Body of pancreas (tissue), 4 donors: ENCODE measurements at places on chromosomes 12 and 14.

DNA sequence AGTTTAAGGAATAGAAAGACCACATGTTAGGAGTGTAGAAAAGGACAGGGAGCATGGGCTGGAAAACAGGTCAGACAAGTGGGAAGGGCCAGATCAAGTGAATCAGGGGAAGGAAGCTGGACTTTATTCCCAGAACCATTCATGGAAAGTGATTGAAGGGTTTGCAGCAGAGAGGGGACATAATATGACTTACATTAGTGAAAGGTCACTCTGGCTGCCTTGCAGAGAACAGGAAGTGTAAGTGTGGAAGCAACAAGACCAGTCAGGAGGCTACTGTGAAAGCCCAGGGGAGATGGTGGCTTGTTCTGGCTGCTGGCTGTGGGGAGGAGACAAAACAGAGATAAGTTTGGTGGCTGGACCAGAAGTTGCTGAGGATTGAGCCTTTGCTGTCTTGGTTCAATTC is 69.1 kb downstream of the VCPKMT start:
- DNase-seq = no peak

- no peak for DNase-seq
Observed at GRCh38 chr14:43316427-43316826, 1190.7 kb downstream of the FSCB start.

DNA sequence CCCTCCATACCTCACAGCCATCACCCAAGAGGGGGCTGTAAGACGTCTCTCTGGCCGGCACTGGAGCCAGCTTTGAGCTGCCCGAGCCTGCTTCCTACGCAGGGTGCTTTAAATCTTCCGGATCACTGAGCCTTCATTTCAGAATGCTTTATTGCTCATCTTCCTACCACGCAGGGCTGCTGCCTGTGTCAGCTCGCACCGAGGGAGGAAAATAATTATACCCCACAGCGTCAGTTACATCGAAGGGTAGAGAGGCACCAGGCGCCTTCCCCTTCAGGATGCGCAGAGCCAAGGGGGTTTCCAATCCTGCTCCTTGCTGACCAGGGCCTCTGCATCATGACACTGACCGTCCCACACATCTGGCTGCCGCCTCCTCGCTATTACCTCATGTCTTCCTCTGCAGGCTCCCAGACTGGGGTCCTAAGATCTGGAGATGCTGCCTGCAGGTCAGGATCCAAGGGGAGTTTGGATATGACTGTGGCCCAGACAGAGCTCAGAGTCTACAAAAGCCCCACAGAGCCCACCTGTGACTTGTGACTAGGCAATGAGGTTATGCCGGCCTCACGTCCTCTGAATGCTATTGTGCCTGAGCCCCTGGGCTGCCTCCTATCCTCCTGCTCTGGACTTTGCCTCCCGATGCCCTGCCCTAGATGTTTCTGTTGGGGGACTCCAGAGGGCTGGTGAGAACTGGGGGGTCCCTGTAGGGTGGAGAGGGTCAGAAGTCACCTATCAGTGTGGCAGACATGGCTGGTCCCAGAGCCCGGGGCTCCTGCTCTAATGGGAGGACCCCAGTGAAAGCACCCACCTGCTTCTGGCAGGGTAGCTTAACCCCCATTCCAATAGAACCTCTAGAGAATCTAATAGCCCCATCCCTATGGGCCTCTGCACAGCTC is 220.3 kb upstream of the RTL1 start:
- no peak for DNase-seq

- DNase-seq = no peak
Observed at GRCh38 chr12:10466311-10466710, 13.1 kb upstream of the KLRC1 start.

GRCh38 chr12:109744026-109744425 is 30.4 kb downstream of the FAM222A start:
- no peak for DNase-seq

DNA sequence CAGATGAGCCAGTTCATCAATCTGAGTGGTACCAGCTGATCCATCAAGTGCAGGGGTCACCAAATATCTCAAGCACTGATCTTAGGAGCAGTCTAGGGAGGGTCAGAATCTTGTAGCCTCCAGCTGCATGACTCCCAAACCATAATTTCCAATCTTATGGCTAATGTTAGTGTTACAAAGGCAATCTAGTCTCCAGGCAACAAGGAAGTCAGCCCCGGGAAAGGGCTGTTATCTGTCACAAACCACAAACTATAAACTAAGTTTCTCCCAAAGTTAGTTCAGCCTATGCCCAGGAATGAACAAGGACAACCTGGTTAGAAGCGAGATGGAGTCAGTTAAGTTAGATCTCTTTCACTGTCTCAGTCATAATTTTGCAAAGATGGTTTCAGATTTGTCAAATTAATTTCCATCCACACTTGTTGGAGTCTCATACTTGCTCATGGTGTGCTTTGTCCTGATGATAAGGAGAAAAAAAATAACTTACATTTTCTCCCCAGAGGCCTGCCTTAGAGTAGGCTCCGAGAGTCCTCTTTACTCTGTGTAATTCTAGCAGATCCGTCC is 3.9 kb upstream of the ABHD4 start:
- no peak for DNase-seq

DNA sequence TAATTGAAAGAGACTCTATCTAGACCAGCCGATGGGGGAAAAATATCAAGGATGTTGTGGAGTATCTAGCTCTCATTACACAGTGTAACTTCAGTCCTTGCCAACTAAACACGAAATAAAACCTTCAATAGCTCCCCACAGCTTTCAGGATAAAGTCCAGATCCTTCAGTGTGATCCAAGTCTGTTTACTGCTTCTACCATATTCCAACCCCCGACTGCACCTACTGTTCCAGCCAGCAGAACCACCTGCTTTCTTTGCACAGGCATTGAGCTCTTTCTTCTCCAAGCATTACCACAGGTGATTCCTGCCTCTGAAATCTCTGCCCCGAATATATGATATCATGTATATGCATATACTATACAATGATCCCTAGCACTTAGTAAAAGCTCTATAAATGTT is 2.2 kb upstream of the LRRC23 start:
- DNase-seq = no peak

GRCh38 chr12:104752016-104752415 is 206.1 kb downstream of the SLC41A2 start:
- DNase-seq = no peak

DNA sequence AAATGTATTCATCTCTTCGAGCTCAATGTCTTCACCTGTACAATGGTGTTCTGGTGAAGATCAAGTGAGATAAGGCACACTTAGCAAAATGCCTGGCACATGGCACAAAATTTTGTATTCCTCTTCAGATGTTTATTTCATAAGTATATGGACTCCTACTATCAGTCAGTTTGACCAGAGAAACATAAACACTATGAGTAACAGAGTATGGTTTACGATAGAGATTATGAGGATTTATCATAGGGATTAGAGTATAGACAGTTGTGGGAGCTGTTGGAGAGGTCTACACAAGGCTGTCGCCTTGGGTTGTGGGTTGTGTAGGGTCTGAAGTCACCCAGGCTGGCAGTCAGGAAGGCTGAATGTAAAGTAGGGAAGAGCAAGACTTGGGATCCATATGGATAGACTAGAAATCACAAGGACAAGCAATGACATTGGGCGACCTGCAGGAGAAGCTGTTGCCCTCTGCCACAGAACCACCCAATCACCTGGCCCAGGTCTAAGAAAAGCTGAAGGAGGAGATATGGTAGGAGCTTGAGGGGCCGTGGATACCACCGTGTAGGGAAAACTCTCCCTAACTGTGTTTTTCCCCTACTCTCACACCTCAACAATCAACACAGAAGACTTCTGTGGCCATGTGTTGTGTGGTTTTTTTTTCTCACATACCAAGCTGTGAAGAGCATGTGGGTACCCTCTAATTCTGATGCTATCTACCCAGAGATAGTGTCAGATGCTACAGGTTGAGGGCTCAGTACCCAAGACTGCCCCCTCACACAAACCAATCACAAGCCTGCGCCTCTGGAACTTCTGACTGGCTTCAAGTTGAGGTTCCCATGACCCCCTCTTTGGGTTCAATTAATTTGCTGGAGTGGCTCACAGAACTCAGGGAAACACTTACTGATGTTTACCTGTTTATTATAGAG is 27.2 kb upstream of the RESF1 start:
- DNase-seq = no peak

DNA sequence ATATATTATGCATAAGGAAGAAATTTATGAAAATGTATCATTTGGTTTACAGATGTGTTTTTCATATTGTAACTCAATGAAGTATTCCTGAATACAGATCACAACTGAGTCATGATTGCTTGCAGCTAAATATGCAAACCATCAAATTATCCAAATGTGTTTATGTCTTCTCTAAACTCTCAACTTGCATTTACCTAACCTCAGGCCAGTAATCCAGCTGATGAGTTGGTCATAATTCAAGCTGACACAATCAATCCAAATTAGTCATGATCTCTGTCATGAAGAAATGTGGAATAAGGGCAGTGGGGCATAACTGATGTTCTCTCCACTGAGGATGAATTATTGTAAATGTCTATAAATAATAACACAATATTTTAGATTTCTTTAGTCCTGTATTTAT is 104.8 kb upstream of the CNTN1 start:
- no peak for DNase-seq

GRCh38 chr14:75697918-75698317 is 36.9 kb downstream of the TTLL5 start:
- no peak for DNase-seq

DNA sequence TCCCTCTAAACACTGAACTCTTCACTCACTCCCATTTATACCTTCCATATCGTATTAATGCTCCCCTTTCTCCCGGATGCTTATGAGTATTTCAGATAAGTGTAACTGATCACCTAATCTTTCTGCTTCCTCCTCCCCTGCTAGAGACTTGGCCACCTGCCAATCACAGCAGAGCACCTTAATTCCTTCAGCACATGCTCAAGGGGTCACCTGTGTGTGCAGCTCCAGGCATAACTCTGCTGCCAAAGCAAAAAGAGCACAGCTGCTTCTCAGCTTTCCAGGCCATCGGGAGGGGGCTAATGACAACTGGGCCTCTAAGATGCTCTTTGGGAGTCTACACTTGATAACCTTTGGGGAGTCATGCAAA is 106.9 kb upstream of the DYRK2 start:
- DNase-seq = no peak

GRCh38 chr12:120680165-120680738 is 6.7 kb upstream of the MLEC start:
- DNase-seq = no peak

GRCh38 chr12:41310367-41310766 is 122.2 kb downstream of the PDZRN4 start:
- DNase-seq = no peak

DNA sequence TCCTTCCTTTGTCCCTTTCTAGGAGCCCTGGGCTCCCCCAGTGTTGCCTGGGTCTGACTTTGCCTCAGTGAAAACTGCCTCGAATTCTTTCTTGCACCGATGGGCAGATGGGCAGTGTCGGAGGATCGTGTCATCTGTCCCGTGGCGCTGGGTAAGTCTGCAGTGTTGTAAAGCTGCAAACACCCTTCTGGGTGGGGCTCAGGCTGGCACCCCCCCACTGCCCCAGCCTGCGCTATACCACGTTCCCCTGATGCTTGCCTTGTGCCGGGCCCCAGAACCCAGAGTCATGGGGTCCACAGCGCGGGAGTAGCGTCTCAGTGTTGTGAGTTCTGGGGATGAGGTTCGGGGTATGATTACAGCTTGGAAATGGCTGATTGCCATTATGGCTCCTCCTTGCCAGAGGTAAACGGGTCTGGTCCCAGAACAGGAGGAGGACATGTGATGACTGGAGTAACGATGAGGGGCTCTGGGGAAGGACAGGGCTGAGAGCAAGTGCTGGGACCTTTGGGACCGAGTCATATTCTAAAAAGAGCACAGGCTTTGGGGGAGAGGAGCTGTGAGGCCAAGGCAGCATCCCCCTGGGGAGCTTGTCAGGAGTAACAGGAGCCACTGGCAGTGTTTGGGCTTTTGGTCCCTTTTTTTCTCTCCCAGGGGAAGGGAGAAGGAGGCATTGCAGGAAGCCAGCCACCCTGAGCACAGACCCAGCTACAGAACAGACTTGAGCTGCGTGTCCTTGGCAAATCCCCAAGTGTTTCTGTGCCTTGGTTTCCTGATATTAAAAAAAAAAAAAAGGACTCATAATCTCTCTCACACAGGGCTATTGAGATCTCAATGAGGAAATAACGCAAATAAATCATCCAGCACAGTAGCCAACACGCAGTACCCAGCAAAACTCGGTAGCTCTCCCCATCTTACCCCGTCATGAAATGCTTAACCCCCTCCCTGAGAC is 4.3 kb downstream of the RTL1 start:
- peak; percentile 45 for DNase-seq

GRCh38 chr14:30143627-30144026 is 216.0 kb upstream of the PRKD1 start:
- no peak for DNase-seq

DNA sequence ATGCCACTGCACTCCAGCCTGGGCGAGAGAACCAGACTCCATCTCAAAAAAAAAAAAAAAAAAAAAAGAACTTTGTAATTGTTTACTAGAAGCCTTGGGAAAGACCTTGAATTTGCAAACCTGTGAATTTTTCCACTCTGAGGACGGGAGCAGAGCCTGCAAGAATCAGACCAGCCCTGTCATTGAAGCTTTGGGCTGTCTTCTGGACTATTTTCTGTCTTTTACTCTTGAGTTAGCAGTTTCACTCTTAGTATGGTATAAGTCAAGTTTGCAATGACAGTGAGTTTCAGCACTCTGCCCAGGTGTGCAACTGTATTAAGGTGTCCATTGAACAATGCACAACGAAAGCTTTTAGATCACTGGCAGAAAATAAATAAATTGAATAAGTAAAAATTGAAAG is 81.4 kb upstream of the KRAS start:
- DNase-seq = peak; percentile 36

GRCh38 chr14:90034835-90035525 is 26.8 kb upstream of the KCNK13 start:
- no peak for DNase-seq

DNA sequence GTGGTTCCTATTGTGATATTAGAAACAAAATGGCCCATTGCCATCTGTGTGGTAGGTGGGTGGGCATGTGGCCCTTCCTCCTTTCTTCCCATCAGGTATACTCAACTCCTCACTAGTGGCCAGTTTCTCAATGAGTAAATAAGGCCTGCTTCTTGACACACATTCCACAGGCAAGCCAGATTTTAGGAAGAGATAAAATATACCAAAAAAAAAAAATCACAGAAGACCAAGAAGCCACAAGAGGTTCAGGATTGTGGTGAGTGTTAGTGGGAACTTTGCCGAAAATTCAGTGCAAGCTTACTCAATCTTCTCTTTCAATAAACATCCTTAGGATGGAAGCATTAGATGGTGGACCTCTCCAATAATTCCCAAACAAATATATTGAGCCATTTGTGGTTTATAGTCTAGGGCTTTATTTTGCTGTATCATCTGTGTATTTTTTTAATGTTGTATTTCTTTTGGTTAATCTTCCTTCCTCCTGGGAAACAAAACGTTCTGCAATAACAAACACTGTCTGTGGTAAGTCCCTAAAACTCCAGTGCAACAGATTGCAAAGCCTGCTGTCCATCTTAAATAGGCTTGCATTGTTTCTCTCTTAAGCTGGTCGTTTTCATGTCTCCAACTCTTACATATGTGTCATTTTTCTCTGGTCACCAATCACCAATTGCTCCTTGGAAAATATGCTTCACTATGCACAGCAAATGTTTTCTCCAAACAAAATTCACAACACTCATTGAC is 289.9 kb upstream of the KITLG start:
- DNase-seq = no peak
